ENCODE measurements at places on chromosomes 11 and 22.
A peak's percentile ranks its signal among the peaks of the same experiment; 100 is the strongest.

- DNase-seq = no peak
These were observed 7.1 kb downstream of the RCOR2 start for GRCh38 chr11:63909591-63910506.

DNA sequence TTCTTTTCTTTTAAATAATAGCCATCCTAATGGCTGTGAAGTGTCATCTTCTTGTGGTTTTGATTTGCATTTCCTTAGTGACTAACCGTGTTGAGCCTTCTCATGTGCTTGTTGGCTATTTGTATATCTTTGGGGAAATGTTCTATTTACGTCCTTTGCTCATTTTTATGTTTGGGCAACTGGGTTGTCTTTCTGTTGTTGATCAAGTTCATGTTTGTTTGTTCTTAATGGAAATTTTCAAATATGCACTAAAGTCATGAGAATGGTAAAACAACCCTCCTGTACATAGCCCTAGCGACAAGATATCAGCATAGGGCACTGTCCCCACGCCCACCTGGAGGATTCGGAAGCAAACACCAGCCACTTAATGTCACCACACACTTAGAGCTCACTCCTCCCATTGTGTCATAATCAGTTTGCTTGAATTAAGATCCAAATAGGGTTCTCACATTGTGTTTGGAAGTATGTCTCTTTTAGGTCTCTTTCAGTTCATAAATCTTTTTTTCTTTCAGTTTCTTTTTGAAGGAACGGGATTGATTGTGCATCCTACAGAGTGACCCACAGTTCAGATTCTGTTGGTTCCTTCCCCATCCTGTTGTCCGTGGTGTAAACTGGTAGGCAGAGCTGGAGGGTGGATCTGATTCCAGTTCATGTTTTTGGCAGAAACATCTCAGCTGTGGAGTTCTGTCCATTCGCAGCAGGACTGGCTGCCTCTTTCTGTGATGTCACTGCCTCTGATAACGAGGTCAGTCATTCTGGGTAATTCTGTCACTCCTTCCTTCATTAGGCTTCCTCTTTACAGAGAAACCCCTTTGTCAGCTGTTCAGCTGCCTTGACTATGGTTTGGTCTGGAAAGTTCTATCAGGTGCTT lies 26.4 kb upstream of the ADORA2A start:
- DNase-seq = no peak

GRCh38 chr11:64796047-64796756 lies 6.8 kb downstream of the MAP4K2 start:
- DNase-seq = no peak

- DNase-seq = no peak
These were observed 74.4 kb downstream of the MS4A13 start for GRCh38 chr11:60589611-60590010.

GRCh38 chr11:33451364-33451763 lies 194.2 kb downstream of the HIPK3 start:
- DNase-seq = no peak

- no peak for DNase-seq
These were observed 93.2 kb upstream of the LMO1 start for GRCh38 chr11:8356721-8357504.

- DNase-seq = no peak
These were observed 537.0 kb downstream of the NTM start for GRCh38 chr11:131907371-131907770.

GRCh38 chr11:35969089-35970042 lies 25.5 kb downstream of the LDLRAD3 start:
- no peak for DNase-seq

- DNase-seq = peak; percentile 90
These were observed 30.9 kb upstream of the WNT7B start for GRCh38 chr22:46007848-46008261.

DNA sequence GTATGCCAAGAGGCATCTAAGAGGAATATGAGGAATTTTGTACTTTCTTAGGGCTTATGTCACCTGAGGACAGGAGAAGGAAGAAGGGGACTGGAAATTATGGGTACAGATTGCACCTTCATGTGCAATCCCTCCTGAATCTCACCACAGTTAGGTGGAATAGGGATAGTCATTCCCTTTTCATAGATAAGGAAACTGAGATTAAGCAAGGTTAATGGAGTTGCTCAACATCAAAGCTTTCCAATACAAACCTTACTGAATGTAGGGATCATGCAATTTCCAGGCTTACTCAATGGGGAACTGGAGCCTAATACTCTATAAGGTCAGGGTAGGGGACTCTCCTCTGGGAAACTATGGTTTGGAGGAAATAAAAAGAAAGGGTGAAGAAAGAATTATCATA lies 133.0 kb downstream of the C11orf87 start:
- no peak for DNase-seq

All from cardiac septum (tissue), 1 donor.